ENCODE measurements at places on chromosomes 2 and 18. TPM values are rescaled to one million over a fixed set of nuclear protein-coding genes. Genes with fewer than 3 reads are reported as not detected.
A peak's percentile ranks its signal among the peaks of the same experiment; 100 is the strongest.

The KCNG2 gene
- 0.27 TPM for total RNA-seq

- no peak overlapping the region for H3K27ac ChIP-seq
- H3K36me3 ChIP-seq: no peaks in the 10 kb centered on the region
- no peaks in the 10 kb centered on the region for H3K4me1 ChIP-seq
- DNase-seq: no peak
- no peaks in the 10 kb centered on the region for H3K27me3 ChIP-seq
Observed at GRCh38 chr2:79101024-79101423, 13.2 kb upstream of the REG1B start.

The GAL3ST2 gene
- total RNA-seq: not detected

DNA sequence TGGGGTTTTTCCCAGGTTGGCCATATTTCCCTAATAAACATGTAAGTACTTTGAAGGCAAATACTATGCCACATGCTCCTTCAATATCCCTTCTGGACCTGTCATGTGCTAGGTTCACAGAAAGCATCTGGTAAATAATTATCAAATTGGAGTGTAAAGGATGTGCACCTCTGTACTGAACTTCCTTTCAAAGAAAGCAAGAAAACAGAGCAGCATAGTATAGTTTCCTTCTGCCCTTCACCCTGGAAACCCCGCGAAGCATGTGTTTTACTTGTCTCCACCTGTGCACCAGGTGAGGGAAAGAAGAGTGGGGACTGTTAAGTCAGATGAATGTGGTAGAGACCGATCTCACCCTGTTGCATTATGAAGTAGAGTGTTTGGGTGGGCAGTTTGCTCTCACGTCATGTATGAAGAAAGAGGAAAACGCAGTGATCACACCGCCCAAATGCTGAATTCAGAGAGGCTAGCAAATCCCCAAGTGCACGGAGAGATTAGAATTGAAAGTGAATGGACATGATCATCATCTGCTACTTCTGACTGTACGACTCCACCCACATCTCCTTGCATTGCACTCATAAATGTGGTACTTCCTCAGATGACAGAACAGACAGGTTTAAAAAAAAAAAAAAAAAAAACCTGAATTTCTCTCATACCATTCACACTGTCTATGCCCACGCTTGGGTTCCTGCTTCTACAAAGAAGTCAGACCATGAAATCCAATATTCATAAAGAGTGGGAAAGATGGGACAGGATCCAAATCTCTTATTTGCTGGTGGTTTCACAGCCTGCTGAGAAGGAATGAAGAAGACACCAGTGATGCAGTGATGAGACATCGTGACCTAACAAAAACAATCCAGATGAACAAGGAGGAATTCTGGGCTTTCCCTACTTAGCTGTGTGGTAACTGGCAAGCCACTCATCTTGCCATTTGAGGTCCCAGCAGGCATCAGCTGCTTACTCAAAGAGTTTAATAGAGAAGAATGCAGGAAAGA lies 448.6 kb downstream of the BCL11A start:
- H3K4me3 ChIP-seq: no peak overlapping the region
- no peak for DNase-seq
- peaks cover 3% of the 10 kb centered on the region for H3K27me3 ChIP-seq
- H3K36me3 ChIP-seq: no peaks in the 10 kb centered on the region
- no peaks in the 10 kb centered on the region for H3K4me1 ChIP-seq

GRCh38 chr2:197297266-197297665 lies 13.3 kb downstream of the ANKRD44 start:
- peaks cover 14% of the 10 kb centered on the region for H3K4me1 ChIP-seq
- H3K27me3 ChIP-seq: no peaks in the 10 kb centered on the region
- H3K27ac ChIP-seq: no peak overlapping the region
- DNase-seq: no peak

DNA sequence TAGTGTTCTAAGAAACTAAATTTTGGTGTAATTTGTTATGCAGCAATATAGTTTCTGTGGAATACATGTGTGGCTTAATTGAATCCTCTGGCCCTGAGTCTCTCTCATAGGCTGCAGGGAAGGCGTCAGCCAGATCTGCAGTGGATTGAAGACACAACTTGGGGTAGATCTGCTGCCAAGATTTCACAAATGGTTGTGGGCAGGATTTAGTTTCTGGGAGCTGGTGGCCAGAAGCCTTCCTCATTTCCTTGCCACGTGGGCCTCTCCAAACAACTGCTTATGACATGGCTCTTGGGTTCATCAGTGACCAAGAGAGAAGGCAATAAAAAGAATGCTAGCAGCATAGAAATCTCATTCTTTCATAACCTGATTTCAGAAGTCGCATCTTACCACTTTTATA lies 28.2 kb downstream of the CCDC102B start:
- H3K4me1 ChIP-seq: no peaks in the 10 kb centered on the region
- H3K27ac ChIP-seq: no peak overlapping the region
- no peak overlapping the region for H3K4me3 ChIP-seq
- H3K27me3 ChIP-seq: no peaks in the 10 kb centered on the region

GRCh38 chr2:3406501-3406900 lies 27.0 kb downstream of the TRAPPC12 start:
- no peak overlapping the region for H3K27ac ChIP-seq
- peaks cover 15% of the 10 kb centered on the region for H3K36me3 ChIP-seq
- no peak overlapping the region for H3K4me3 ChIP-seq
- H3K27me3 ChIP-seq: no peaks in the 10 kb centered on the region
- H3K4me1 ChIP-seq: no peaks in the 10 kb centered on the region
- DNase-seq: no peak

The RAMP1 gene
- 105 TPM for total RNA-seq

The COL5A2 gene
- total RNA-seq: 16.8 TPM

DNA sequence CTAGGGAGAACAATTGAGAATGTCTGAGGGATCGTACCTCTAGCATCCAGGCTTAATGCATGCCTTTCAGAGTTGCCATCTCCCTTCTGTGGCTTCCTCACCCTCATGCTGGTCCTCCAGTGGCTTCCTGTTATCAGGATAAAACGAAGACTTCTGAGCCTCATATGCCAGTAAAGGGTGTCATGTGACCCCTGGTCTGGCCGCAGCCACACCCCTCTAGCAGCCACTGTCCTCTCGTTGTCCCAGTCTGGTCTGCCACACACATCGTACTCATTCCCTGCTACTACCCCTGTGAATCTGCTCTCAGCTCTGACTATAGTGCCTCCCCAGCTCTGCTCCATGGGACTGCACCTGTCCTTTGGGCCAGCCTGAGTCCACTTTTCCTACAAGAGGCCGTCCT lies 62.6 kb upstream of the TMEM177 start:
- no peak overlapping the region for H3K4me3 ChIP-seq
- H3K36me3 ChIP-seq: no peaks in the 10 kb centered on the region
- H3K4me1 ChIP-seq: no peaks in the 10 kb centered on the region
- no peak for DNase-seq

The NBAS gene
- total RNA-seq: 27.0 TPM

- H3K4me3 ChIP-seq: no peak overlapping the region
- no peak for DNase-seq
- peaks cover 3% of the 10 kb centered on the region for H3K27me3 ChIP-seq
- no peaks in the 10 kb centered on the region for H3K4me1 ChIP-seq
- no peaks in the 10 kb centered on the region for H3K36me3 ChIP-seq
Observed at GRCh38 chr2:99602476-99602875, 112.7 kb upstream of the REV1 start.

- H3K27ac ChIP-seq: no peak overlapping the region
- no peak for DNase-seq
- H3K4me1 ChIP-seq: no peaks in the 10 kb centered on the region
- no peak overlapping the region for H3K4me3 ChIP-seq
Observed at GRCh38 chr2:129400826-129401225, 578.6 kb upstream of the RAB6C start.

- H3K4me3 ChIP-seq: no peak overlapping the region
- peaks cover 6% of the 10 kb centered on the region for H3K4me1 ChIP-seq
- no peak overlapping the region for H3K27ac ChIP-seq
- no peaks in the 10 kb centered on the region for H3K36me3 ChIP-seq
Observed at GRCh38 chr2:129757366-129757914, 222.0 kb upstream of the RAB6C start.

GRCh38 chr2:1341404-1342120 lies 71.7 kb upstream of the TPO start:
- H3K27me3 ChIP-seq: no peaks in the 10 kb centered on the region
- no peak overlapping the region for H3K4me3 ChIP-seq
- no peaks in the 10 kb centered on the region for H3K36me3 ChIP-seq

DNA sequence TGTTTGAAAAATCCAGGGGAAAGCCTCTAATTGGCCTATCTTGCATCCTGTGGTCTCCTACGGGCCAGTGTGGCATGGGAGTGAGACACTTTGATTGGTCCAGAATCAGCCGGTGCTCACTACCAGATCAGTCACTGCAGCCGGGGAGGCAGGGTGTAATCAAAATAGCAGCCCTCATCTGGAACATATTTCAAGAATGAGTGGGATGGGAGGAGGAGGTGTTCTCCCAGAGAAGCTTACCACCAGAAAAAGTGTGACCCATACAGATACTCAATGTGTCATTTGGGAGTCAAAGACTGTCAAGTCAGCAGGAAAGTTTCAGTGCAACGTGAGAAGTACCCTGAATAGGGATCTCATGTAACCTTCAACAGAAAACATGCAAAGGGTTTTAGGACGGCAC lies 393.9 kb upstream of the SLC14A2 start:
- H3K4me1 ChIP-seq: no peaks in the 10 kb centered on the region
- no peaks in the 10 kb centered on the region for H3K36me3 ChIP-seq
- H3K27ac ChIP-seq: no peak overlapping the region
- H3K4me3 ChIP-seq: no peak overlapping the region
- no peaks in the 10 kb centered on the region for H3K27me3 ChIP-seq
- DNase-seq: no peak

The MRPL19 gene
- 75.1 TPM for total RNA-seq

The CROCC2 gene
- total RNA-seq: not detected

DNA sequence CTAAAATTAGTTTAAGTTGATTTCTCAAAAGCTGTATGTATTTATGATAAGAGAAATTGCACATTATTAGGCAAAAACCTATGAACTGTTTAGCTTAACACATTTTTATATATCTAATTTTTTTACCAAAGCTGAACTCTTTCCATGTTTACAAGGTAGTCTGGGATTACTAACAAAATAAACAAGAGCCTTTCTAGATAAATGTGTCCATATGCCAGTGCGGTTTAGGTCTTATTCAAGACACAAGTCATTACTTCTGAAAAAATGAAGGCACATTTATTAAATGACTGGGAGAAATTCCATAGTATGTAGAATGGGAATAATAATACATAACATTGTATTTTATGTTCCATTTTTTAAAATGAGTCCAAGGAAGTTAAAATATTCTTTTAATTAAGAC lies 82.0 kb downstream of the DPP4 start:
- H3K27me3 ChIP-seq: no peaks in the 10 kb centered on the region
- no peak overlapping the region for H3K27ac ChIP-seq
- no peak overlapping the region for H3K4me3 ChIP-seq
- no peaks in the 10 kb centered on the region for H3K4me1 ChIP-seq
- DNase-seq: no peak

The PTH2R gene
- not detected for total RNA-seq

The IL1R1 gene
- total RNA-seq: 31.2 TPM

DNA sequence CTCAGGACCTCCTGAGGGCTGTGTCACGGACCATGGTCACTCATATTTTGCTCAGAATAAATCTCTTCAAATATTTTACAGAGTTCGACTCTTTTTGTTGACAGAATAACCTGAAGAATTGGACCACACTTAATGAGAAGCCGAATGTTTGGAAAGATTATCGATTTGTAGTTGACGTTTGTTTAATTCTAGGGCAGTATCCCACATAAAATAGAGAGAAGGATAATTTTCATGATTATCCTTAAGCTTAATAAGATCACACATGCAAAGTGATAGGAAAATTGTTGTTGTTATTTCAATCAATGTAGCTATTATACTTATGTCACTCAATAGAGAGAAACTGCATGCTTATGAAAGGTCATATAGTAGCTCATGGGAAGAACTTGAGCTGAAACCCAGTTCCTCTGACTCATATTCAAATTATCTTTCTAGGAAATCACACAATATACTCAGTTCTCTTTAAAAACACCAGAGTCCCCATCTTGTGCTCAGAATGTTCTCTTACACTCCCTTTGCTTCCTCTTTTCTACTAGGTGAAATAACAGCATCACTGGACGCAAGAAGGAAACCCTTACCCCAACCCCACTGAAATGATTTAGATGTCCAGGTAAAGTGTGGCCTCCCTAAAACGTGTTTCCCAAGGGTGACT lies 982.1 kb downstream of the TSN start:
- no peaks in the 10 kb centered on the region for H3K36me3 ChIP-seq
- H3K4me1 ChIP-seq: no peaks in the 10 kb centered on the region
- no peaks in the 10 kb centered on the region for H3K27me3 ChIP-seq
- DNase-seq: no peak
- no peak overlapping the region for H3K4me3 ChIP-seq

DNA sequence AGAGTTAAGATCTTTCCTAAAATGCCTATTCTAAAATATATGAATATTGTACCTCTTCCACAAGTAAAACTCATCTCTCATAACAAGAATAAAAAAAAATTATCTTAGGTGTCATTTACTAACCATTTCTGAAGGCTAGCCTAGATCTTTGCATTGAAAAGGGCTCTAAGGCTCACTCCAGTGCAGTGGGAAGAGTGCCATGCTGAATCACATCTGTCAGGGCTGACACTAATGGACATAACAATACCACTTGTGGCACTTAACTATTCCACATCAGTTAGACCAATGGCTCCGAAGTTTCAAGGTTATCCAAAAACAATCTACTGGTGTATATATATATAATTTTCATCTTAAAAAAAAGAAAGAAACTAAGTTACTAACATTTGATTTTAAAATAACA lies 130.2 kb downstream of the EXOC6B start:
- no peaks in the 10 kb centered on the region for H3K27me3 ChIP-seq
- H3K4me3 ChIP-seq: no peak overlapping the region
- no peaks in the 10 kb centered on the region for H3K36me3 ChIP-seq
- DNase-seq: no peak
- H3K4me1 ChIP-seq: peaks cover 10% of the 10 kb centered on the region

GRCh38 chr2:238415036-238415764 lies 11.5 kb upstream of the ASB1 start:
- no peak for DNase-seq
- H3K4me3 ChIP-seq: no peak overlapping the region
- H3K27me3 ChIP-seq: peaks cover 2% of the 10 kb centered on the region

GRCh38 chr2:65366595-65367125 lies 65.7 kb downstream of the SPRED2 start:
- peaks cover 10% of the 10 kb centered on the region for H3K4me1 ChIP-seq
- no peaks in the 10 kb centered on the region for H3K27me3 ChIP-seq
- DNase-seq: no peak
- peak overlapping the region; percentile 18 for H3K4me3 ChIP-seq
- H3K27ac ChIP-seq: peak overlapping the region; percentile 59

- H3K36me3 ChIP-seq: no peaks in the 10 kb centered on the region
- H3K27ac ChIP-seq: no peak overlapping the region
- no peaks in the 10 kb centered on the region for H3K27me3 ChIP-seq
- no peaks in the 10 kb centered on the region for H3K4me1 ChIP-seq
- H3K4me3 ChIP-seq: no peak overlapping the region
Observed at GRCh38 chr2:215664847-215665525, 229.1 kb upstream of the FN1 start.

DNA sequence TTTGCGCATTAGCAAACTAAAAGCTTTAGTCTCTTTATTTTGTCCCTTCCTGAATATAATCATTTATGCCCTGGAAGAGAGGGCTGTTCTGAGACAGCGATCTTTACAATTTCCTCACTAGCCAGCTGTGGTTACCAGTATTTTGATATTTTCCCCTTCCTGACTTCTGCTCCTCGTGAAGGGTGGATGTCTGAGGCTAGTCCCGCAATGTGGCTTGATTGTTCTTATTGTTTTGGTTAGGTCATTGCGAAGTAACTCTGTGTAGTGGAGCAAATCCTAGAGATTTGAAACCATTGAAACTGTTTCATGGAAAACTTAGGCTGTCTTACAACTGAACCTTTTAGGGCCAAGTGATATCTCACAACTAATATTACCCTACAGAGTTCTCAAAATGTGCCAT lies 2.4 kb downstream of the MRPL33 start:
- H3K27ac ChIP-seq: no peak overlapping the region
- peaks cover 57% of the 10 kb centered on the region for H3K4me1 ChIP-seq
- no peaks in the 10 kb centered on the region for H3K36me3 ChIP-seq
- H3K4me3 ChIP-seq: peak overlapping the region; percentile 93

Measured in psoas muscle (tissue), 8 donors.